ENCODE measurements at places on chromosomes 4 and X.

- no peak for DNase-seq
Measured at GRCh38 chr4:29043411-29043810, 1676.8 kb upstream of the PCDH7 start.

DNA sequence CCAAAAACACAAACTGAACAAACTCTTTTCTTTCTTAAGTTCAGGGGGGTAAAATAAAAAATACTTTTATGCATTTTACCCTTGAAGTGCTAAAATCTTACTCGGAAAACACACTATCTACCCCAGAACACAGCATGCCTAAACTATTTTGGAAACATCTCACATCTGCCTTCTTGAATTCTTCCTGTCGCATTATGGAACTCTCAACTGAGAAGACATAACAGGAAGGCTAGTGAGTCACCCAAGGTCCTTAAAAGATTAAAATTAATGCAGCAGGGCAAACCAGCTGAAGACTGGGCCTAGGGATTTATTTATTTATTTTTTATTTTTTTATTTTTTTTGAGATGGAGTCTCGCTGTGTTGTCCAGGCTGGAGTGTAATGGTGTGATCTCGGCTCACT lies 208.2 kb downstream of the APBB2 start:
- no peak for DNase-seq

DNA sequence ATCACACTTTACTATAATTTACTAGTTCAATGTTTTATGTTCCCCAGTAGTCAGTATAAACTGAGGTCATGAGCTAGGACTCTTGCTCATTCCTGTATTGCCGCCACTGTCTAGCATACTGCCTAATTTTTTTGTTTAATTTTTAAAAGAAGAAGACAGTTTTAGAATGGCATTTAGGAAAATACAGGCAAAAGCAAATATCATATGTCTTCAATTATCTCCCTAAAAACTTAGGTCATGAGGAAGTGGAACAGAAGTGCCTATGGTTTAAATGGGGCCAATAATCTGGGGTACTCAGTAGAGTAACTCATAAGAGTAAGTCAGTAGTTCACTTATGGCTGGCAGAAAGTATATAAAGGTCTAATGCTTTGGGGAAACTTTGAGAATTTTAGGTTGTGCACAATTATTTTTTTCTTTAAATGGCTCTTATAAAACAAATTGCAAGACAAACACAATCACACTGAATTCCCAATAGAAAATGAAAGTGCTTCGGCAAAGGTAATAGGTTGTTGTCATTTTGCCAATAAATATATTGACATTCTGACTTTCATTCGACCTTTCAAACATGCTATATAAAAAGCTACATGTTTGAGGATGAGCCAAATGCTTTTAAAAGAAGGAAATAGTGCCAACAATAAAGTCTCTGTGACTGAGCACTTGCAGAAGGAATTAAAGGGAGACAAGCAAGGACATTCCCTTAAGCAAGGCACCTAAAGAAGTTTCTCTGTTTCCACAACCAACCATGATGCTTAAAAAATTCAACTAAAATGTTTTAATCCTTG lies 390.1 kb downstream of the PDGFC start:
- no peak for DNase-seq

- DNase-seq: no peak
Measured at GRCh38 chr4:3866813-3867129, 100.6 kb downstream of the ADRA2C start.

GRCh38 chr4:180335566-180335965 lies 1907.6 kb upstream of the TENM3 start:
- no peak for DNase-seq

- no peak for DNase-seq
Measured at GRCh38 chrX:6748595-6748994, 213.7 kb upstream of the VCX3A start.

DNA sequence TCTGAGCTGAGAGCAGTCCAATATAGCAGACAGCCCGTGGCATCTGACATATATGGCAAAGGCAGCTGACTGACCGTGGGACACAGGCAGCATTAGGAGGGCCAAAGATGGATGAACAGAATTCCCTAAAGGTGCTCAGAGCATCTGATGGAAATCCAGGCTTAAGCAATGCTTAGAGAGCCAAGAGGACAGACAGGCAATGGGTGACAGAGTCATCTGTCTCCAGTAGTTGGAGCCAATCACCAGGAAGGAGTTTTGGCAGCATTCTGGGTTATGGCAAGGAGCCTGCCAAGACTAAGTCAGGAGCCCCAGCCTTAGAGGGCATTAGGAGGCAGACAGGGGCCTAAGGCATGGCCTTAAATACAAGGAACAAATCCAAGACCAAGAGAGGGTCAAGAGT lies 153.3 kb upstream of the USP9X start:
- DNase-seq: no peak

DNA sequence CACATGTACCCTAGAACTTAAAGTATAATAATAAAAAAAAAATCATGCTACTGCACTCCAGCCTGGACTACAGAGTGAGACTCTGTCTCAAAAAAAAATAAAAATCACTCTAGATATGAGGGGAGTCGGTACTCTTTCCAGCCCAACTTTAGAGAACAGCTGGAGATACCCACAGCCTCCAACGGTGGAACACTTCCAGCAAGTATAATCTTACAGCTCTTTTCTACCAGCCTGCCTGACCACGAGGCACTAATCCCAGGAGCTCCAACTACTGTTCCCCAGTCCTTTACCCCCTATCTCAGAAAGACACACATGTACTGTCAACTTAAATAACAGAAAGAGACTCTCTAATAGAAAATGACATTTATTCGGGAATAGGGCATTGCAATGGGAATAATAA lies 46.8 kb downstream of the STEEP1 start:
- no peak for DNase-seq

DNA sequence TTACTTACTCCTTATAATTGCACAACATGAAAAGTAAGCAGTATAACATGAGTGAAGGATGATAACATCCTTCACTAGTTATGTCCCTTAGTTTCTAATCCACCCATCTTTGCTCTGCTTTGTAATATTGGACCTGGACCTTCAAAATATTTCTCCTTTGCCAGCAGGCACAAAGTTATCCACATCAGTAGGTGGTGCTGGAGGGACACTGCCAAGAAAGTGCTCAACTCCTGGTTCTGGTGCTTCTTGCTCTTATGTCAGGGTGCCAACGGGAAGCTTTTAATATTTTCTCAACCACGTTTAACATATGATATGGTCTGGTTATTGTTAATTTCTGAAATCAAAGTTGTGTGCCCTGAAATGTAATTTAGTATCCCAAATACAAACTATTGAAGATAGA lies 49.1 kb downstream of the TMEM165 start:
- no peak for DNase-seq

DNA sequence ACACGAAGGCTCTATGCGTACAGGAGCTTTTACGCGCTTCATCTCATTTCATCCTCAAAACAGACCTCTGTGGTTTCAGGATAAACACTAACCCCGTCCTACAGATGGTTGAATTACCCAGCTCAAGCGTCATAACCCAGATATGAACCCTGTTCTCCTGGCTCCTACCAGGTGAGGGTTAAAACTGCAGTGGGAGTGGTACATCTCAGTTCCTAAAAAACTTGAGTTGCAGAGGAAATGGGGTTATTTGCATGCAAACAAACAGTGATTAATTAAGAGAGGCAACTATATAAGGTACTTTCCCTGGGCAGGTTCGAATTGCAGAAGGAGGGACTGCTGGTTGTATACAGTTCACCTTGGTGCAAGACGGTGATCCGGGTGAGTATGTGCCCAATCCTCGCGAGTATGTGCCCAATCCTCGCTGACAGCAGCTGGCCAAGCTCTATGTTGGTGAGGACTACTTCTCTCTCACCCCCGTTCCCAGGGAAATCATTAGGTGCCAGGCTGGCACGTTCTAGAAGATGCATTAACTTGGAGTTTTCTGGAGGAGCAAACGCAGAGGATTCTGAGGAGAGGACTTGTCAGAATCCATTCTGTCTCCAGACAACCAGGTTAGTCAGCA lies 72.6 kb downstream of the FHDC1 start:
- no peak for DNase-seq

DNA sequence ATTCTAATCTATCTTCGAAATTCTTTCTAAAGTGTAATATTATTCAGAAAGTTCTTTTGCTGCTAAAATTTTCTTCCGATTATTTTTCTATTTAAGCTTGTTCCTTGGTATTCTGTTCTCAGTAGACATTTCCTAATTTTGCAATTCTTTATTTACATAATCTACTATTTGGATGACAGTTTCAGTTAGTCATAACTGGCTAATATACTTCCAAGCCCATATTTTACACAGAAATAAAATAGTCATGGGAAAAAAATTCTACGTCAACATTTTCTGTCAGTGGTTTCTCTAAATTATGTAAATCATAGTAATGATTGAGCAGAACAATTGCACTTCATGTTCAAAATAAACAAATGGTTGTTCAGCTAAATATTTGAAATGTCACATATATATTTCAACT lies 178.0 kb upstream of the ANKRD50 start:
- no peak for DNase-seq

- no peak for DNase-seq
Measured at GRCh38 chrX:104564921-104565703, 887 bp upstream of the IL1RAPL2 start.

Data from NCI-H510A treated with DMSO at 0.1 percent for 48 hours (cell line).